Cerebellar nuclear complex (tissue), 1 donor: ENCODE measurements at places on chromosomes 2 and 18.

DNA sequence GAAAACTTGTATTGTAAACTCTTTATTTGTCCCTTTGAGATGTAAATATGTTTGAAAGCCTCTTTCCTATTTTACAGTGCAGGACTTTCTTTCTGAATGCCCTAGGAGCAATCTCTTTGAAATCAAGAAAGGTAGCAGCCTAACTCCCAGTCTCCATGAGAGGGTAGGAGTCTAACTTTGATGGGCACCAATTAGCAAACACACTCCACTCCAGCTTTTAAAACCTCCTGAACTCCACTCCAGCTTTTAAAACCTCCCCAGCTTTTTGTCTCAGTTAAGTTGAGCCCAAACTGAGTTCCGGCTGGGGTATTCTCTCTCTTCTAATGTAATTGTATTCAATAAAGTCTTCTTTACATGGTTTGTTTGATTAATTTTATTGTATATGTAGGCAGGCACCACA, 493.7 kb upstream of the CDH7 start:
- no peak for DNase-seq

GRCh38 chr2:25304826-25305596, 36.7 kb downstream of the DNMT3A start:
- peak; percentile 14 for DNase-seq

GRCh38 chr2:100664756-100665101, 101.9 kb downstream of the PDCL3 start:
- DNase-seq, result no peak

DNA sequence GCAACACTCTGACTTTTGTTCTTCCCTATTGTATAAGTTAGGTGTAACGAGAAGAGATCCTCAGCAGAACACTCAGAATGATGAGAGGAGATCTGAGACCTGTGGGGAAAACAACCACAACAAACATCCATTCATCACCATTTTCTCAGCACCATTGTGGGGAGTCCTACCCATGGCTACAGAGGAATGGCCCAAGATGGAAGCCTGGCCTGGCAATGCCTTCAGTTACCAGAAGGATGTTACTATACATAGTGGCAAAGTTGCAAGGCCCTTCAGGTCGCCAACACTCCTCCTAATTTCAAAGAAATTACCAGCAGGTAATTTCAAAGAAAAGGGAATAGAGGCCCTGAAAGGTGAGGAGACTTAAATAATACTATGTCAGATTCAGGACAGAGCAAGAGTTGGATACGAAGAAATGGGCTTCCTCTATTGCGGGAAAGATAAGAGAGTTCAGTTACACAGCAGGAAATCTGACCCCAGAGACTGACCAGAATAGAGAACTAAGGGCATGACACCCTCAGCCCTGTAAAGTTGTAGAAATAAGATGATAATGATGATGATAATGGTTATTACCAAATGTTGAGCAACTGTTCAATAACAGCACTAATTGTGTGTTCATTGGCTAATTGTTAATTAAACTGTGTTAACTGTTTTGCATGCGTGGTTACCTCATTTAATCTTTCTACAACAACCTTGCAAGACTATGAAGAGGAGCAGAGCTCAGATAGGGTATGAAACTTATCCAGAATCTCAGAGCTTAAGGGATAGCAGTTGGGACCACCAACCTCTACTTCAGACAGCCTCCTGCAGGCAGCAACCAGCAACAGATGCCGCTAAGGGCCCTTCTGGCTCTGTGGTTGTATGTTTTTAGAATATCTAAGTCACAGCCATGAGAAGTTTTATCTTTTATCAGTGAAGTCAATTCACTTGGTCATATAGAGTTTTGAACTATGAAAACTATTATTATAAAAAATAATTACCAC, 37.5 kb downstream of the DHRS9 start:
- no peak for DNase-seq

DNA sequence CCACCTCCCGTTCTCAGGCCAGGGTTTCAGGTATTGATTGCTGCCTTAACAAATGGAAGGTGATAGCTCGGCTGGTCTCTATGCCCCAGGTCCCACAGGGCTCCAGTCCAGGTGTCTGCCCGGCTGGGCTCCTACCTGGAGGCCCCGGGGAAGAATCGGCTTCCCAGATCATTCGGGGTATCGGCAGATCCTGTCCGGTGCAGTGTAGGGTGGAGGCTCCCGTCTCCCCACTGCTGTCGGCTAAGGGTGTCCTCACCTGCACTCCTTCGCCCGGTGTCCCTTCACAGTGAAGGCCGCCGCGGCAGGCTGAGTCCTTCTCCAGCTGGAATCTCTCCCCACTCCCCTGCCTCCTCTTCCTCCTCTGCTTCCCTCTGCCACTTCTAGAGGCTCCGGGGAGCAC, 573.9 kb upstream of the SALL3 start:
- DNase-seq, result no peak

DNA sequence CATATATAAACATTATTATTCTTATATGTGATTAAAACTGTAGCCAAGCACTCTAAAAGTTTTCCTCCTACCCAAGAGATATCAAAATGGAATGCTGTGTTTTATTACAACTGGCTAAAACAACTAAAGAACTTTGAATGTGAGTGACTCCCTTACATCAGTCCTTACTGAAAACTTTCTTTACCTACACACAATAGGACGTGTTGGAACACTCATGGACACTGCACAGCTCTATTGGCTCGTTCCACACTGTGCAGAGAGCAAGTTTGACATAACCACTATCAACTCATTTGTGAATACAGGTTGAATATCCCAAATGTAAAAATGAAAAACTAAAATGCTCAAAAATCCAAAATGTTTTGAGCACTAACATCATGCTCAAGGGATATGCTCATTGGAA, 650.6 kb downstream of the SLC4A3 start:
- DNase-seq, result no peak

DNA sequence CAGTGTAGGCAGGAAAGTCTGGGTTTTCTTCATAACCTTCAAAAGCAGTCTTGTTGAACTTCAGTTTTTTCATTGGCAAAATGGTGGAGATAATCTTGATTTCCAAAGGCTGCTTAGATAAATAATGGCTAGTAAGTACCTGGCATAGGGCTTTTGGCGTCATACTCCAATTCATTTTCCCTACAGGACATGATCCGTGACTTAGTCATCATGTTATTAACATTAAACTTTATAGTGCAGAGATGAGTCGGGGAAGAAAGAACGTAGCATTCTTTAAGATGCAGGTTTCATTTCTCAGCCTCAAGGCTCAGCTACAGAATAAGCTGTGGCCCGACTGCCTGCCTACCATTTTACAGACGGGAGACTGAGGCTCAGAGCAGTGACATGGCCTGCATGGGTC, 64.0 kb downstream of the RALBP1 start:
- DNase-seq, result no peak

GRCh38 chr2:10838734-10839133, 26.1 kb upstream of the PDIA6 start:
- no peak for DNase-seq

DNA sequence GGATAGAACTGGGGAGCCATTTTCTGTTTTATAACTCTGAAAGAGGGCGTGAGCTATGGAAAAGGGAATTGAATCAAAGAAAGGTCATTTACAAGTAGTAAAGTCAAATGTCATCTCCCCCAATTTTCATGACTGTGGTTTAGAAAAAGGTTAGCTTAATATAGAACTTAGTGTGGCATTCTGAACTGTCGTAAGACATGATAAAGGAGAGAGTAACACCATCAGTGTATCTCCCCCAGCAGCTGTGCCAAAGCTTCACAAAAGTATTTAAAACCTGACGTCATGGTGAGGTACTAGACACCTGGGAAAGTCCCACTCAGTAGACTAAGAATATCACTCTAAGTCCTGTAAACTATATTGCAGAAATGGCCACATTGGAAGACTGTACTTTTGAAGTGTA, 5.8 kb upstream of the IKZF2 start:
- DNase-seq, result no peak

DNA sequence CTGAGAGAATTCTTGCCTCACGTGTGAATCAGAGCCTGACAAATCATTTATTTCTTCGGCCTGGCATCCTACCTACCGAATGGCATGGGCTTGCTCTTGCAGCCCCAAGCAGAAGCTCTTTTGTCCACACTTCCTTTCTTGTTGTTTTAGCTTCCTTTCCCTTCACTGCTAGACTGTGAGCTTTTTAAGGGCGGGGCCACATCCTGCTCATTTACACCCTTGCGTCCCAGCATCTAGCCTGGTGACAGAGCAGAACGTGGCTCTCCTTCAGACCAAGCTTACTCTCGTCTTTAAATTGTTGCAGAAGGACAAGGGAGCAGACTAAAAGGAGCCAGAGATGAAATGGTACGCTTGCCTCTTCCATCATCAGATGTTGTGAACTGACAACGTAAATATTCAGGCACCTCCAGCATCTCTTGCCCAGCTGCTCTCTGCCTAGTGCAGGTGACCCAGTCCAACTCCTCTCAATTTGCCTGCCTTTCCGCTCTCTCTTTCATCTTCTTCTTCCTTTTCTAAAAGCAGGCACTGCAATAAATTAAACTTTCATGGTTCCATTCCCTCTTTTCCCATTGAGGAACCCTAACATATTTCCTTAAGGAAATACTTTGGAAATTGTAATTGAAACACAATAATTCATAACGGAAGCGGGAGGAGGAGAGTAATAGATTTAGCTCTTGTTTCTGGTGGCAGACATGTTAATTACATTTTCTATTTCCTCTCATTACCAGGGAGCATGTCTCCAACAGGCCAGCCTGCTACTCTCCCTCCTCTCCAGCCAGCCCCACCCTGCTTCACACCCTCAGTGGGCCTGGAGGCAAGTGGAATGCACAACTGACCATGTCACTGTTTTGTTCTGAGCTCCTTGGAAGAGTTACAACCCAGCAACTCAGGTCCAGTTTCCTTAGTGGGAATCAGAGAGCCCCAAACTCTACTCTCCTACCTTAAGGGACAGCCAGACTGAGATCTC, 228.1 kb upstream of the TRIB2 start:
- no peak for DNase-seq

GRCh38 chr2:95273566-95274290, 521 bp upstream of the PROM2 start:
- DNase-seq, result no peak

DNA sequence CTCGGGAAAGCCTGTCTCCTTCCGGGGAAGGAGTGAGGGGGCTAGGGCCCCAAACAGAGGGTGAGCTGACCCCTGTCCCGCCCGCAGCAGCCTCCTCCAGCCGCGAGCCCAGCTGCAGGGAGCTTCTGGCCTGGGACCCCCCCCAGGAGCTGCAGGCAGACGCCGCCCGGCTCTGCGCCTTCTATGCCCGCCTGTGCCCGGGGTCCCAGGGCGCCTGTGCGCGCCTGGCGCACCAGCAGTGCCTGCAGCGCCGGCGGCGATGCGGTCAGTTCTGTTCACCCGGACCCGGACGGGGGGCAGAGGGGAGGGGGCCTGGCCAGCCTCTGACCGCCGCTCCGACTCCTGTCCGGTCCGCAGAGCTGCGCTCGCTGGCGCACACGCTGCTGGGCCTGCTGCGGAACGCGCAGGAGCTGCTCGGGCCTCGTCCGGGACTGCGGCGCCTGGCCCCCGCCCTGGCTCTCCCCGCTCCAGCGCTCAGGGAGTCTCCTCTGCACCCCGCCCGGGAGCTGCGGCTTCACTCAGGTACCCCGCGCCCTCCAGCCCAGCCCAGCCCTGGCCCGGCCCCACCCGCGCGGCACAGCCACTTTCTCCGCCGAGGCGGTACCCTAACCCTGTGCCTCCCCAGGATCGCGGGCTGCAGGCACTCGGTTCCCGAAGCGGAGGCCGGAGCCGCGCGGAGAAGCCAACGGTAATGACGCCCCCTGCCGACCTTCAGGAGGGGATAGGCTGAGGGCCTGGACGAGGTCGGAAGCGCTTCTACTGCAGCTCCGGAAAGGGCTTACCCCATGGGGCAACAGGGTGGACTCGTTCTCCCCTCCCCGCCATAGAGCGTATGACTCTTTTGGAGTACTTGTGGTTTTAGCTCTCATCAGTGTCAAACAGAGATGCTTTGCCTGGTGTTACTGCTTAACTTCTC, 2.0 kb upstream of the CHRND start:
- no peak for DNase-seq

GRCh38 chr2:240520974-240521350, 36.8 kb downstream of the ANKMY1 start:
- DNase-seq, result no peak

- DNase-seq, result no peak
Measured at GRCh38 chr2:131535526-131535925, 7.8 kb downstream of the CCDC74A start.

DNA sequence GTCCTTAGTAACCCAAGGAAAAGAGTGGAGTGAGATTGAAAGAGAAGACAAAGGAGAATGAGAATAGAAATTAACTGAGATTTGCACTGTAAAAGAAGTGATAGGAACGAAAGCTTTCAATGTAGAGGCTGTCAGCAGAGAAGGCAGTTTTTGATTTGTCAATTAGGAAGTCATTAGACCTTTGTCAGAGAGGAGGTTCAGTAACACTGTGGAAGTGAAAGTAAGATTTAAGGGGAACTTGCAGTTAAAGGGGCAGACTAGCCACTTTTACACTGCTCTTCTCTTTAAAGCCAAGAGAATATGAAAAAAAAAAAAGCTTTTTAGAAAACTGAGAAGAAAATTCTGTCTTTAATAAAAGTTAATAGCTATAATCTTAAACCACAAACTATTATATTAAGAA, 11.5 kb upstream of the KYNU start:
- DNase-seq, result no peak

GRCh38 chr18:32301976-32302743, 112.3 kb downstream of the MEP1B start:
- no peak for DNase-seq

DNA sequence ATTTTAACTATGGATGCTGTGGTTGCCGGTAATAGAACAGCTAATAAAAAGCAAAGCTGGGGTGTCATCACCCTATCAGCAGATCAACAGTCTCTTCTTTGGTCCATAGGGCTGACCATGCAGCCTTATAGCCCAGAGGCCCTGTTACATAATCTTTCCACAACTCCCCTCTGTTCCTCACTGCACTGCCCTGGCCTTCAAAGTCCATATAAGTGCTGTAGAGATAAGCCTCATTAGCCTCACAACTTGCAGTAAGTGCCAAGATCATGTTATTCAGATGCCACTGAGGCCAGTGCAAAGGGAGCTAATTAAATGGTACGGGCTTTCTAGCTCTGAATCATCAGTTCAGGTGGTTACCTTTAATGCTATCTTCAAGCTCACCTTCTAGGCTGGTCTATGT, 89.7 kb upstream of the CXCR4 start:
- DNase-seq, result no peak

DNA sequence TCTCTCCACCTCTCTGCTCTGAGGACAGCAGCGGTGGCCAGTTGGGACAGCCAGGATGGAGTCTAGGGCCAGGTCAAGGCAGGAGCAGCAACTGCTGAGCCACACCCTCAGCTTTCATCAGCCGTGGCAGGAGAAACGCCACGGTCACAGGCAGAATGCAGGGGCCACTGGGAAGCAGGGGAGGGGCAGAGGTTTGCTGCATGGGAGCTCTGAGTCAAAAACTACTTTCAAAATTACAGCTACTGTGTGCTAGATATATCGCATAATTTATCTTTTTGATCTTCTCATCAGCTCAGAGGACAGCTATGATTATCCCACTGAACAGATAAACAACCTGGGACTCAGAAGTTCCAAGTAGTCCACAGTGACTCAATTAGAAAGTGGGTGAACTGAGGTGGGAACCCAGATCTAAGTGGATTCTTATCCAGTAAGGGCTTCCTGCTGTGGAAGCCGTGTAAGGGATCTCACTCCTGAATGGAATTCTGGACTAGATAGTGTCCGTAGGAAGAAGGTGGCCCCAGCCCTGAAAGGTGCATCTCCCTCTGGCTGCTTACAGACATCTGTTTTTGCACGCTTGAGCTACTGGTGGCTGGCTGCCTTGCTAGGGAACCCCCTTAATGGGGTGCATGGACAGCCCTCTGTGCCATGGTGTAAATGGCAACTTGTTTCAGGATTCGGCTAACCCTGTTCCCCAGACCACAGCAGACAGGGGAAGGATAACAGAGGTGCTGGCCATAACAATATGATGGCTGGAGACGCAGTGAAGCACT, 194.6 kb upstream of the SMAD2 start:
- no peak for DNase-seq
